ENCODE measurements at places on chromosomes 6 and 20.

- DNase-seq, result no peak
These were observed 238.0 kb downstream of the COL12A1 start for GRCh38 chr6:74967821-74968220.

DNA sequence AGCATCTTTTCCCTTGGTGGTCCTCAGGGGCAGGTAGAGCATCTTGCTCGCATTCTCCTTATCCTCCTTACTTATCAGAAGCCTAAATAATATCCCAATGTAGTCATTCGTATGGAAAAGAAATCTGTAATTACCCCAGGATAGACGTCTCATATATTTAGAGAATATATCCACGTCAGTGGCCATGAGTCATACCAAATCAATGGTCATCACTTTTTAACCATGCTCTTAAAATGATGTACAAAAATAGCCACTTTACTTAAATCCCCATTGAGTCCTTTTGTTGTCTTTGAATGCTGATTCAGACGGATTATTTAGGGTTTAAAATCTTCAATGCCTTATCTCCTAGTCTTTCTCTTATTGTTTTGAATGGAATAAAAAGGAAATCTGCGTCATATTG is 231.7 kb upstream of the STXBP5 start:
- no peak for DNase-seq

DNA sequence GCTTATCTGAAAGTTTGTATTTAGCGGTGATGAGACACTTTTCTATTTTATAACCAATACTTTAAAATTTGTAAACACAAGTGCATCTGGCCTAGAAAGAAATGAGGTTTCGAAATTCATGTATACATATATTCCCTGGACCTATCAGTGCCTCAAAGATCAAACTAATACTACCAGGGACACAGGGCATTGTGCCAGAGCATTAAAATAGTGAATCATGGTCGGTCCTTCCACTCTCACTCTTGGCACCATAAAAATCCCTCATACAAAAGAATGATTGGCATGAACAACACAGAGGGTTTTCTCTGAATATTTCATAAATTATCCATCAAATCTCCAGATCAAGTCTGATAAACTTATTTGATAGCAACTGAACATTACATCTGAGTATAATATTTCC is 62.0 kb downstream of the MMUT start:
- DNase-seq, result no peak

DNA sequence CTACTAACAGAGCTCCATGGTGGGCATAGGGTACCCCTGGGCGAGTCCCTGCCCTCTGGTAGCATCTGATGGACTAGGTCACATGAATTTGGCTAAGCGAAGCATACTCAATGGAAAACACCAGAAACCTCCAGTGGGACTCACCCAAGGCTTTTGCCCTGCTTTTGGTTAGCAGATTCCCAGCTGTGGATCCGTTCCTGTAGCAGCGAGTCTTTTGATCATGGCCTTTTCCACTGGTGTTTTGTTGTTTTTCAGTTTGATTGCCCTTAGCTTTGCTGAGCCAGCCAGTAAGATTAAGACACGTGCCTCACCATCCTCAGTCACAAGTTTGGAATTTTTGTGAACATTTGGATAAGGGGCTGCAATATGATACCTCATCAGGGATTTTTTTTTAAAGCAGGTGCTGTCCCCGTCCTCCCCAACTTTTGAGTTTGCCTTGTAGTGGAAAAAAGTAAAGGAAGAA is 8.0 kb downstream of the TNFAIP3 start:
- no peak for DNase-seq

GRCh38 chr6:105753207-105753606 is 332.9 kb upstream of the PRDM1 start:
- DNase-seq, result no peak

GRCh38 chr20:61353261-61354000 is 101.4 kb downstream of the CDH4 start:
- no peak for DNase-seq

DNA sequence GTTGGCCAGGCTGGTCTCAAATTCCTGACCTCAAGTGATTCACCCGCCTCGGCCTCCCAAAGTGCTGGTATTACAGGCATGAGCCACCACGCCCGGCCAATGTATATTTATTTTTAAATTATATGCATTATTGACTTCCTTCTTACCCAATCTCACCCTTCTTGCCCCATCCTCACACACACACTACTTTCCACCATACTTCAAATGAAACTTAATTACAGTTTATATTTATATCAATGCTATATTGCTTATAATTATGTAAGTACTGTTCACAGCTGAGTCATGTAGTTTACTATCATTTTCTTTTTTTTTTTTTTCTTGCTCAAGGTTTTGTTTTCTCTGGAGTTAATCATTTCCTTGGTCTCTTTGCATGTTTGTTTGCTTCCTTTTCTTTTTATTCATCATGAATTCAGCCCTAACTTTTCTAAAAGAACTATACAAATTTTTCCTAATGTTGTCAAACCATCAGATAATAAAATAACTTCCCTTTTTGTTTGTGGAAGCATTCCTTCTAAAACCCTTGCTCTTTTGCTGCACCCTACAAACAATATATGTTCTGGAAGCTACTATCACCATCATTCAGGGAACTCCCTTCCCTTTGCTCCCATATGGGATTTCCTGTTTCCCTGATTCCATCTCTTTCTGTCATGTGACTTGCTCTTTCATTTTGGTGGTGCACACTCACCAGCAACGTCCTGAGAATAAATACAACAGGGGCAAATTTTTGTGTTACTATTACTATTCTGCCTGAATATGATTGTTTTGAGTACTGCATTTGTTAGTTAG is 201.7 kb upstream of the SASH1 start:
- no peak for DNase-seq

- no peak for DNase-seq
These were observed 3.3 kb downstream of the SIM1 start for GRCh38 chr6:100461278-100461916.

DNA sequence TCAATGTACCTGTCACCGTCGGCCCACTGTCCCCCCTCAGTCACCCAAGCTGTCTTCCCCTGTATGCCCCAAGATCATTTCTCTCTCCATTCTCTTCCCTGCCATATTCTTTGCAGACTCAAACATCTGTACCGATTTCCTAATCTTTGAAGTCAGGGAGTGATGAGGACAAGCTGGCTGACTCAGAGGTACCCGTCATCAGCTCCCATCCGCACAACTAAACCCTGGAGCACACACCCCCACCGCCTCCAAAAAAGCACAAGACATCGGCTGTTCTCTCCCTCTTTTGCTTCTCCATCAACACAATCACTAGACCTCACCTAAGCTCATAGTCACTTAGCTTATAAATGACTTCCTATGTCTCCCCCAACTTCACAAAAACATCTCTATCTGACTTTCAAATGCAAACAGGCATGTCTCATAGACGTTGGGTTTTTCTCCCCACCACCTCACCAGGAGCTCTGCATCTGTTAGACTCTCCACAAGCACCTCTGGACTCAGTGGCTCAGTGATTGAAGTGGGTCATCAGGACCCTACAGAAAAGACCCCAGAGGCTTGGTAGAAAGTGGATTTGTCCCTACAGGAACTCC is 11.5 kb upstream of the NFATC2 start:
- no peak for DNase-seq

DNA sequence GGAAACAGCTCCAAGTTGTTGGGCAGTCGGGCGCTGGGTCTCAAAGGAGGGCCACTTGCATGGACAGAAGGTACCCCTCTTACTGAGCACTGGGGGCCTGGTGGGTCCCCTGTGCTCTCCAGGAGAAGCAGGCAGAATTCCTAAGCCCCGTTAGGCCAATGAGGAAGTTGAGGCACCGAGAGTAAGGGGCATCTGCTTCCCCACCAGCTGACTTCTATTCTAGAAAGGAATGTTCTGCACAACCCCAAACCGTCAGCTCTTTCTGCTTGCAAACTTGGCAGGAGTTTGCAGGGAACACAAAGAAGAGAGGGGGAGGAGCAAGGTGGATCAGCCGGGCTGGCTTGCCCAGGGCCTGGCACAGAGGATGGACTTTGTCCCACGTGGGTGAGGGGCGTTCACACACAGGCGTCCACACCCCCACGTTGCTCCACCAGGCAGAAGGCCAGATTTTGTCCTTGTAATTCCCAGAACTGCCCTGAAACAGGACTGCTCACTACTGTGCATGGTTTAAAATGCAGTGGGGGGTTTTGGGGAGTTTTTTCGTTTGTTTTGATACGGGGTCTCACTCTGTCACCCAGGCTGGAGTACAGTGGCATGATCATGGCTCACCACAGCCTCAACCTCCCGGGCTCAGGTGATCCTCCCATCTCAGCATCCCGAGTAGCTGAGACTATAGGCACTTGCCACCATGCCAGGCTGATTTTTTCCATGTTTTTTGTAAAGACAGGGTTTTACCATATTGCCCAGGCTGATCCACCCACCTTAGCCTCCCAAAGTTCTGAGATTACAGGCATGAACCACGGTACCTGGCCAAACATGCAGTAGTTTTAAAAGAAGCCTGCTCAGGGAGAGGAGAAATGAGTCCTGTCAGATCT is 93.3 kb downstream of the SNX5 start:
- DNase-seq, result no peak
